ENCODE measurements at places on chromosomes 3 and 15.

- DNase-seq, result no peak
These were observed 17.8 kb downstream of the GCSAM start for GRCh38 chr3:112115161-112115739.

GRCh38 chr3:7029562-7029961 is 168.6 kb downstream of the GRM7 start:
- DNase-seq, result no peak

GRCh38 chr15:97013491-97013890 is 683.0 kb downstream of the NR2F2 start:
- DNase-seq, result no peak

- DNase-seq, result no peak
These were observed 736.8 kb downstream of the MCTP2 start for GRCh38 chr15:94968133-94968532.

DNA sequence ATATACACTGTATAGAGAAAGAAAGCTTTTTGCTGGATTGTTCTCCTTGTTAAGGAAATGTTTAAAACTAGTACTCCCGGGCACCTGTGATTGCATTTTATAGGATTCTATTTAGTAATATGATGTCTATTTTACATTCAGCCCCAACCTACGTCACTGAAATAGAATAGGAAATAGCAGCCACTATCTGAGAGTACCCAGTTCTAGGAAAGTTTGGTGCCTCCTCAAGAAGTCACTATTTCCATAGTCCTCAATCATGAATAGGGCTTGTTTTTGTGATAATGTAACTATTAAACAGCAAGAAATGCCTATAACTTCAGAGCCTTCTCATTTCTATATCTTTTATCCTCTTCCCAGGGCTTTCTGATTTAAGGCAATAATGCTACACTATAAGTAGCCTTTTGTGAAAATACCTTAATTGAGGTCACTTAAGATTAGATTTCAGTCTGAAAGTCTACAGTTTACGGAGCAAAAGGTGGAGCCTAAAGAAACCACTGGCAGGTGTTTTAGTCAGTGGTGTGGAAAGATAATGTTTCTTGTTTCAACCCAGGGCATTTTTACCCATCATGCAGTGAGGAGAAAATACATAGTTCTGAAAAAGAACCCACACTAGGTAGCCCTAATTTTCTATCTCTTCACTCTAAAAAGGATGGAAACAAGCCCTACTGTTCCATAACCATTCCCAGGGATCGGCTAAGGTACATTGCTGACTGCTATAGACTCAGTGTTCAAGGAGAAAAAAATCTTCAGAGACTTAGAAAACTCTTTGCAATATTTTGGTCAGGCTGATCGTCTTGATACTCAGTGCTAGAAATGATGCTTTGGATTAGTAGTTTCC is 38.7 kb downstream of the TIGIT start:
- no peak for DNase-seq
